ENCODE measurements at places on chromosomes 7 and 10. TPM values are rescaled to one million over a fixed set of nuclear protein-coding genes. Genes with fewer than 3 reads are reported as not detected.

GRCh38 chr10:118031351-118032075, 15.2 kb downstream of the RAB11FIP2 start:
- no peaks in the 10 kb centered on the region for H3K27me3 ChIP-seq
- H3K36me3 ChIP-seq, result no peaks in the 10 kb centered on the region
- no peak for DNase-seq
- H3K4me3 ChIP-seq, result no peak overlapping the region

DNA sequence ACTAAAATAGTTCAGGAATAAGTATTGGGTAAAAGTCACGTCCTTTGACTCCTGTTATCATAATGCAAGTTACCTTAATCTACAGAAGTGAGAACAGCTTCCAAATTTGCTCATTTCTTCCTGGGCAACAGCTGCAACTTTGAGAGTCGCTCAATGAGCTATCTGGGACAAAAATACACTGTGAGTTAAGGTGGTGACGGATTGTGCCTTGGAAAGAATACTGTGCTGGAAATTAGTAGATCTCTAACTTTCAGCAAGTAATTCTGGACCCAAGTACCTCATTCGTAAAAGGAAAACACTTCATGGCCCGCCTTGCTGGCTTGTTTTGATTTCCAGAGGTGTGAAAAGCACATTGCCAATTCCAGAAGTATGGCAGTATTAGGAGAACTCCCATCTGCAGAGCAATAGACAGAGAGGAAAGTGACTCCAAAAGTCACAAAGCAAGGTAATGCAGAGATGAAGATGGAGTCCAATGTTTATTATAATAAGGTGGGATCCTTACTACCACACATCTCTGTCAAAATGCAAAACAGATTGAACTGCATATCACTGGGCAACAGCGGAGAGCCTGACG, 626.0 kb downstream of the SORCS3 start:
- H3K4me3 ChIP-seq, result no peak overlapping the region
- no peak overlapping the region for H3K27ac ChIP-seq
- no peaks in the 10 kb centered on the region for H3K36me3 ChIP-seq
- H3K4me1 ChIP-seq, result no peaks in the 10 kb centered on the region
- no peak for DNase-seq

DNA sequence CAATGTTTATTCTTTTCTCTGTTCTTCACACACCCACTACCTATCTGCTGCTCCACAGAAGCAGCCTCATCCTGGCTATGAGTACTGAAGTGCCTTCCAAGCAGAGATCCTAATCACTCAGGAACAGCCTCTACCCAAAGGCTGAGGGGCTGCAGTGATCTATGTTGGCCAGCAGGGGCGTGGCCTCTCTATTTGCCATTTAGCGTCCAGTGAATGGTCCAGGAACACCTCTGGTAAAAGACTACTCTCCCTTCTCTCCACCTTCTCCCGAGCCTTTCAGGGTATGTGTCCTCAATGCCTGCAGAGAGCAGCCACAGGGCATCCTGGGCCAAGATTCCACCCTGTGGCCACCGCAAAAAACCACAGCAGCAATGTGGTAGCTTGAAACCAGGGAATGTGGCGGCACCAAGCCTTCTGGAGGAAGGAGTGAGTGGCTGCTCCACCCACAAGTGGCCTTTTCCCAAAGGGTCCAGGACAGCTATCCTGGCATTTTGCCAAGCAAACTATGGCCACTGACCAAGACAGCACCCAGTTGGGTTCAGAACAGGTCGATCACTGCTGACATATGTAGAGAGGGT, 70.9 kb downstream of the SYPL1 start:
- peak; percentile 62 for DNase-seq
- H3K4me3 ChIP-seq, result no peak overlapping the region
- H3K27ac ChIP-seq, result no peak overlapping the region
- no peaks in the 10 kb centered on the region for H3K27me3 ChIP-seq
- no peaks in the 10 kb centered on the region for H3K36me3 ChIP-seq
- peaks cover 23% of the 10 kb centered on the region for H3K4me1 ChIP-seq

- no peaks in the 10 kb centered on the region for H3K27me3 ChIP-seq
- H3K36me3 ChIP-seq, result no peaks in the 10 kb centered on the region
- no peak overlapping the region for H3K27ac ChIP-seq
- no peaks in the 10 kb centered on the region for H3K4me1 ChIP-seq
- no peak for DNase-seq
Measured at GRCh38 chr7:4998910-4999309, 39.9 kb upstream of the MMD2 start.

Gene GIMAP5
- 0.66 TPM for polyA plus RNA-seq

GRCh38 chr7:131369354-131369753, 41.7 kb downstream of the MKLN1 start:
- no peaks in the 10 kb centered on the region for H3K27me3 ChIP-seq
- no peaks in the 10 kb centered on the region for H3K36me3 ChIP-seq
- H3K4me3 ChIP-seq, result no peak overlapping the region
- no peak for DNase-seq
- H3K4me1 ChIP-seq, result peaks cover 6% of the 10 kb centered on the region

DNA sequence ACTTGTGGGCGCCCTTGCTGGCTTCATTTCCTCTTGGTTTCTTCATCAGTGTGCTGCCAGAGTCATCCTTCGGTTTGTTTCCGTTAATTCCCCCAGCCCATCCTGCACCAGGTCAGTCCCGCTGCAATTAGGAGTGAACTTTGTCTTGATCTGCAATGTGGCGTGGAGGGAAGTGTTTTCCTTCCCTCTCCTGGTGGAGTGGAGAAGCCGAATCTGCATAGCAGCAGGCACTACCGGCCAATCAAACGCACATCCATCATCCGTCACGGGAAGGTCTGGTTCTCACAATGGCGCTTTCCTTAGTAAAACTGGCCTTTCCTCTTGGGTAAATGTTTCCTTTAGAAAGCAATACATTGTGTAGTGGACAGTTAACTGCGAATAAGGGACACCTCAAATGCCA, 337.5 kb downstream of the CXCL12 start:
- no peaks in the 10 kb centered on the region for H3K27me3 ChIP-seq
- no peak overlapping the region for H3K4me3 ChIP-seq
- H3K36me3 ChIP-seq, result no peaks in the 10 kb centered on the region
- H3K4me1 ChIP-seq, result no peaks in the 10 kb centered on the region
- no peak overlapping the region for H3K27ac ChIP-seq

Gene AKR1C8
- polyA plus RNA-seq, result not detected

Gene TAF6
- polyA plus RNA-seq, result 48.3 TPM
